Trophoblast cell (in vitro differentiated cells and primary cell): ENCODE measurements at places on chromosomes 4 and X.
A peak's percentile ranks its signal among the peaks of the same experiment; 100 is the strongest.

DNA sequence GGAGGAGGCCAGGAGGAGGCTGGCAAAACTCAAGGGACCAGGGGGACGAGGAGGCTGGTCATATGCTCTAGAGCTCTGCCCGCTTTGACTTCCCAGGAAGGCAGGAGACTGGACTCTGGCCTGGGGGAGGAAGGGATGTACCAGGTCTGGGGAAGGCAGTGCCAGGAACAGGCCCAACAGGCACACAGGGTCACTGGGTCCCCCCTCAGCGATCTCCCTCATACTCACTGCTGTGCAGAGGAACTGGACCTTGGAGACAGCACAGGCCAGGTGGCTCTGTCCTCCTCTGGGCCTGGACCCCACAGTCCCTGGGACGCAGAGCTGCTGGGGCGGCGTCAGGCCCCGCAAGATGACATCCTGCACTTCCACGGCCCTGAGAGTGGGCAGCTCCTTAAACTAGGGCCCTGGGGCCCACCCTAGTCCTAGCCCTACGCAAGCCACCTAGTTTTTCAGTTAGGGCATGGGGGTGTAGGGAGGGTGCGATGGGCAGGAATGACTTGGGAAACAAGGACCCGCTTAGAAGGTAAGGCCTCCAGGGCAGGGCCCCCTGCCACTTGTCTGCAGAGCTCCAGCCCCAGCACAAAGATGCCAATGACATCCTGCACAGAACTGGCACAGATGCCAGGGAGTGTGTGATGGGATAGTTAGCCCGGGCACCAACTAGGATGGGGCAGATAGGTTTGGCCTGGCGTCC, 59.5 kb downstream of the HTRA3 start:
- no peak for DNase-seq

- no peak for DNase-seq
Measured at GRCh38 chrX:9163214-9163709, 129.3 kb upstream of the FAM9B start.

DNA sequence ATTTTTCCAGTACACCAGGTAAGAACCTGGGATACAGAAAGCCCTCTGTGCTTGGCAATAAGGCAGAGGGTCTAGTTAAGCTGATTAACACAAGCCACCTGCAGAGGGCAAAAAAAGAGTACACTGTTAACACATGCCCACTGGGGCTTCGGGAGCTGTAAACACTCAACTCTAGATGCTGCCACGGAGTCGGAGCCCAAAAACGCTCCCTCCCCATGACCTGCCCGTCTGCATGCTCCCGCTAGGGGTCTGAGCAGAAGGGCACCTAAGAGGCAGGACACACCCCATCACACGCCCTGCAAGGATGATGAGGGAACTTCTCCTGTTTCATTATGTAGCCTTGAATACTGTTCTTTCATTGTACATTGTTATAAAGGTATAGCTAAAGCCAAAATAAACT, 715.6 kb upstream of the AADAT start:
- DNase-seq = no peak

- no peak for DNase-seq
Measured at GRCh38 chrX:1598876-1599790, 7.7 kb downstream of the AKAP17A start.

- no peak for DNase-seq
Measured at GRCh38 chrX:149458586-149458985, 46.5 kb downstream of the IDS start.

DNA sequence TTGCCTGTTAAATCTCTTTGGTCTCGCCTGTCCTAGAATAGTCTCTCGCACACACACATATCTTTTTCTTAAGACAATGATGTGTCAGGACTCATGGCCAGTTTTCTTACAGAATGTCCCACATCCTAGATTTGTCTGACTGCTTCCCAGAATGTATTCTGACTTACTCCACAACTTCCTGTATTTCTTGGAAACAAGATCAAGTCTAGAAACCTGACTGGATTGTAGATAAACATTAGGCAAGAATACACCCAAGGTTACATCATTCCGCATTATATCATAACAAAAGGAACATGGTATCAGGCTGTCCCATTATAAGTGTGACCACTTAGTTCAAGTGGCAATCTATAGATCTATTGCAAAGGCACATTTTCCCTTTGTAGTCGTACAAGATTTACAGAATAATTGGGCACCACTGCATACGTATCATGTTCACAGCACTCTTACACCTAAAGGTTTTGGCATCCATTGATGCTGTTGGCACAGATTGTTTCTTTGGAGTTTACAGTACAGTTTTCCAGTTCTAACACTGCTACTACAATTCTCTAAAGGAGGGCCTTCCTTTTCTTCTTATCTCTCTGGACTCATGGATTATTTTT, 56.4 kb downstream of the FBXW7 start:
- no peak for DNase-seq

GRCh38 chr4:135777361-135777760, 1575.8 kb upstream of the PABPC4L start:
- no peak for DNase-seq

- no peak for DNase-seq
Measured at GRCh38 chr4:35087218-35087617, 1157.1 kb downstream of the ARAP2 start.

DNA sequence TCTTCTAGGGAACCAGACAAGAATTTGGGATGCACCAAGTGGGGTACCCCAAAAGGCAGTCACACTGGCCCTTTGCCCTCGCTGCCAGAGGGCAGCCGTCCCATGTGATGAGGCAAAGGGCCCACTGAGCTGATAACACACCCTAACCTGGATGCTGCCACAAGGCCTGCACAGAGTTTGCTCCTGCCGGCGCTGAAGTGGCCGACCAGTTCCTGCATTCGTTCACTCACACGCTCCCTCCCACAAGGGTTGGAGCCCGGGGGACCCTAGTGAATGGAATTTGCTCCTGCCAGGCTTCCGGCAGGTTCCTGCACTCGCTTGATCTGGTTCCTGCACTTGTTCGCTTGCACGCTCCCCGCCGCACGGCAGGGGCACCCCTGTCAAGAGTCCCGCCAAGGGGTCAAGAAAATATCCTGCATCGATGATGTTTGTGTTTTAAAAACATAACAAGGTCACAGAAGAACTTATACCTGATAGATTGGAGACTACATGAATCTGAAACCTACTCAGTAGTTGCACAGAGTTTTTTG, 296.4 kb upstream of the VCX start:
- no peak for DNase-seq

- no peak for DNase-seq
Measured at GRCh38 chr4:56220261-56220660, 167.0 kb downstream of the AASDH start.

DNA sequence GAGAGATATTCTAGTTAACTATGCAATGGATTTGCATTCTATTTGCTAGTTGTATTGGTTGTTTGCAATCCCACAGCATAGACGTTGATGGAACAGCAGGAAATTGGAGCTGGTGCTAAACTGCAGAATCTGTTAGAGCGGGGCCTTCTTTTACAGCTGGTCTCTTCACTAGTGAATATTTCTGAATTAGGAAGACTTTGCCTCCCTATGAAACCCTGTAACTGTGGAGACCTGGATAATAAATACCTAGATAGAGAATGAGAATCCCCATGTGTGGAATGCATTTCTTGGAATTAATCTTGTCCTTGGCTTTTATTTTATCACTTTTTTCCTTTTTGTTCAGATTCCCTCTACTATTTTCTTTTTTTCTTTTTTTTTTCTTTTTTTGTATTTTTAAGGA, 109.7 kb downstream of the SHROOM3 start:
- DNase-seq = no peak

DNA sequence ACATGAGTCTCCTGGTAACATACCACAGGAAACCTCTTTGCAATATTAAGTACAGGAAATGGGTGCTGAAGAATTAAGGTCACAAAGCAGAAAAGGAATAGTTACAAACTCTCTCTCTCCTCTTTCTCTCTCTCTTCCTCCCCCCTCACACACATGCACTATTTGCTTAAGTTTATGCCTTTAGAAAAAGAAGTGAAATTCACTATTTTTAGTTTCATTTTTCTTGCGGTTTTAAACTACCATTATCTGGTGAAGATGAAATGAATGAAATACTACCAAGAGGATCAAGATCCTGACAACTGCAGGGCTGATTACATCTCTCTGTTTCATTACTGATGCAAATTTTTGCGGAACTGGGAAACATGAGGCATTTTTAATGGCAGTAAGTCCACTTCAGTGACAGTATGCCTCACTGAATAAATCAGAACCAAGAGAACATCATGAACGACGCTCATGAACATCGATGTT, 64.3 kb upstream of the FTHL17 start:
- no peak for DNase-seq

GRCh38 chr4:19557161-19557560, 694.5 kb upstream of the SLIT2 start:
- no peak for DNase-seq

DNA sequence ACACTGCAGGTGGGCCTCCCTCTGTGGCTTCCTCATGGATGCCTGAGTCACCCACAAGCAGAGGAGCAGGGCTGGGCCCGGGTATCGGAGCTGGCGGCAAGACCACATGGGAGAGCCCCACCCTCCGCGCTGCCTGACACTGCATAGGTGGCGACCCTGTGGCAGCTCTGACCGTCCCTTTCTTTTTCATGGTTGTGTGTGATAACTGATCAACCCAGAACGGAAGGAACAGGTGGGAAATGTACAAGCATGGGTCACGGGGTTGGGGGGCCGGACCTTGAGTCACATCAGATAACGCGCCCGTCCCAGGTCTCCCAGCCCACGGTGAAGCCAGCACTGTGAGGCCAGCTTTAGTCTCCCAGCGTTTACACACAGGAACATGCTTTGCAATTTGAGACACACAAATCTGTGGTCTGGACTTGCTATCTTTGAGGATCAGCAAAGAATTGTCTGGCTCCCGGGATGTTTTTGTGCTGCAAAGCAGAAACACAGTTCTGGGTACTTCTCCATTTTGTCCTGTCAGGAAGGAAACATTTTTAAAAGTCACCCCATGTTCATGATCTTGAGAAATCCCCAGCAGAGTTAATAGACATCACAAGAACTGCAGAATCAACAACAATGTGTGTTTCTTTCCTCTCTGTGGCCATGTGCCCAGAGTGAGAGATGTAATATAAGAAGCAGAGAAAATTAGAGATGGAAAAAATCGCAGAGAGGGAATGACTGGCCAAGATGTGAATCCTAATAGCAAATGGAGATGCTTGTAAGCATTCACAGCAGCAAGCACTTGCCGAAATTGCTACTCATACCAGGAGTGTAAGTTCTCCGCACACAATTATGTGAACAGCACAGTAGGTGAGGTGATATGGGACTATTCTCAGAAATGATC, 70.1 kb upstream of the CBR4 start:
- peak; percentile 46 for DNase-seq

DNA sequence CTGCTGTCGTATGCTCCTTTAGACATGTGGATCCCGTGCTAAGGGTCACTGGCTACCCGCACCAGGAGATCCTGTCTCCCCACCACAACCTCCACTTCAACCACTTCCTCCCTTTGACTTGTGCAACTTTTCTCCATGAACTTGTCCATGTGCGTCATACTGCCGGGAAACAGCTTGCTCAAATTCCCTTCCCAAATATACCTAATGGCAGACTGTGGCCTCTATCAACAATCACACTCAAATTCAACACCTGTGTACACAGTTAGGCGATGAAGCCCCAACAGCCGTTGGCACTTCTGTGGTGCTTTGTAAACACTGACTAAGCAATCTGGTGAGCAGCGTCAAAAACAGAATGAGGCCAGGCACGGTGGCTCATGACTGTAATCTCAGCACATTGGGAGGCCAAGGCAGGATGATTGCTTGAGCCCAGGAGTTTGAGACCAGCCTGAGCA, 49.5 kb downstream of the CD99L2 start:
- DNase-seq = peak; percentile 88

GRCh38 chrX:85391878-85392238, 12.4 kb upstream of the POF1B start:
- DNase-seq = no peak

GRCh38 chrX:5842601-5843000, 386.1 kb downstream of the NLGN4X start:
- DNase-seq = no peak

- DNase-seq = no peak
Measured at GRCh38 chr4:41822325-41822724, 73.8 kb upstream of the PHOX2B start.

DNA sequence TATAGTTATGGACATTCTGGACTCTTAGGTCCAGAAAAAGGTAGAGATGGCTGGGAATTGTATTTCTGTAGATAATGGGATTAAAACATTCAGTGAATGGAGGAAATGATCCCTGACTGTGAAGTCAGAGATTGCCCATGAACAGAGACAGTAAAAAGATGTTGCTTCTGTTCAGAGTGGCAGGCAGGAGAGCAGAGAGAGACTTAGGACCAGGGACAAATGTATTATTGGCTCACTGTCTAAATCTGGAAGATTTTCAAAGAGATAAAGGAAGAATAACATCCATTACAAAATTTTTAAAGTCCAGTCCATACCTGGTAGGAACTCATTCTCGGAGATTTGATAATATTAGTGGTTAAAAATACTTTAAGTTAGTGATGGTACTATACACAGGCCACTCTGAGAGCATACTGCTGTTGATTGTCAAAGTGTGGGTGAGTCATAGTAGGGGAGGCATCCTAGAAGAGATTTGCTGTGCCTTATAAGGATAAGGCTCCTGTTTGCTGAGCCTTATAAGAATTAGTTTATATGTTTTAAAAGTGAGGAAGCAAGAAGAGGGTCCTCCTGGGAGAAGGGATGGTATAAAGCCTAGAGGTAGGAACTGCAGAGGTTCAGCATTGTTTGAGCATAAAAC, 53.0 kb downstream of the JADE3 start:
- DNase-seq = no peak

- DNase-seq = no peak
Measured at GRCh38 chrX:48824066-48824465, 2.2 kb upstream of the ERAS start.

GRCh38 chr4:67861513-67861912, 22.3 kb downstream of the TMPRSS11D start:
- DNase-seq = no peak

- DNase-seq = no peak
Measured at GRCh38 chr4:55517526-55518229, 29.0 kb downstream of the CLOCK start.

DNA sequence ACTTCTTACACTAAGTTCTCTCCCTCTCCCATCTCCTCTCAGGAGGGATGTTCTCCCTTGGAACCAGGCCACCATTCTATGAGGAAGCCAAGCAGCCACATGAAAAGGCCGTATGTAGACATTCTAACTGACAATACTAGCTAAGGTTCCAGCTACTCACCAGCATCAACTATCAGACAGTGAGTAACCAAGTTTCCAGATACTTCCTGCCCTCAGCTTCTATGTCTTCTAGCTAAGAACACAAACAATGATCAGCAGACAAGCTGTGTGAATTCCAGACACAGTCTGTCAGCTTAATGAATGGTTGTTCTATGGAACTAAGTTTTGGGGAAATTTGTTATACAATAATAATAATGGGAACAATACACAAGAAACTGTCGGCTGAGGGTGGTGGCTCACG, 50.8 kb downstream of the SMIM14 start:
- no peak for DNase-seq

GRCh38 chrX:120768681-120769080, 107.0 kb downstream of the CT47B1 start:
- DNase-seq = no peak

- no peak for DNase-seq
Measured at GRCh38 chr4:59597536-59598329, 1602.4 kb upstream of the ADGRL3 start.

- DNase-seq = no peak
Measured at GRCh38 chrX:19566359-19567222, 51.3 kb upstream of the MAP3K15 start.
